ENCODE measurements at places on chromosomes 2 and 18.

GRCh38 chr2:19119326-19120001 lies 239.0 kb downstream of the OSR1 start:
- no peak for DNase-seq

GRCh38 chr18:3485153-3486149 lies 35.5 kb downstream of the TGIF1 start:
- no peak for DNase-seq

GRCh38 chr2:119715409-119716283 lies 36.6 kb downstream of the TMEM177 start:
- DNase-seq = no peak

DNA sequence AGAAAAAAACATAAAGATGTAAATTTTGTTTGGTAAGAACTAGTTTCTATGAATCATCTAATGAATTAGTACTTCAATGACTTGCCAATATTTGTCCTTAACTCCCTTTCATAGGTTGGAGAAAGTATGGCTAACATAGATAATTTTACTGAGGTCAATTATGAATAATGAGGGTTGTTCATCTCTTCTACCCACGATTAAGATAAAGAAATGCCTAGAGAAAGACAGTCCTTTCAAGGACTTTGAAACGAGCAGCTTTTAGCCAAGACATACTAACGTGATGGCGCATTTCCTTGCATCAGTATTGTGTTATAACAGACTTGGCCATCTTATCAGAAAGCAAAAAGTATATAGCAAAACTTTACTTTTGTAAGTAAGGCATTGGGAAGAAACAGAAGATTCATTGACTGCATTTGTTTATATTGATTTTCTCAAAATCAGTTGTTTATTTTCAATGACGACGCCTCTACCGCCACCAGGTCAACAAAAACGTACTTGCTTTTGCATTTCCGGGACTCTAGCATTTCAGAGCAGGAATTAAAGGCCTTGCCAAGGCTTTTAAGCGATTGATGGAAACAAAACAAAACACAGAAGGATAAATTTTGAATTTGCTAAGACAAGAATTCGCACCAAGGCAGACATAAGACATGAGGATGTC lies 961 bp downstream of the RBM43 start:
- DNase-seq = no peak

DNA sequence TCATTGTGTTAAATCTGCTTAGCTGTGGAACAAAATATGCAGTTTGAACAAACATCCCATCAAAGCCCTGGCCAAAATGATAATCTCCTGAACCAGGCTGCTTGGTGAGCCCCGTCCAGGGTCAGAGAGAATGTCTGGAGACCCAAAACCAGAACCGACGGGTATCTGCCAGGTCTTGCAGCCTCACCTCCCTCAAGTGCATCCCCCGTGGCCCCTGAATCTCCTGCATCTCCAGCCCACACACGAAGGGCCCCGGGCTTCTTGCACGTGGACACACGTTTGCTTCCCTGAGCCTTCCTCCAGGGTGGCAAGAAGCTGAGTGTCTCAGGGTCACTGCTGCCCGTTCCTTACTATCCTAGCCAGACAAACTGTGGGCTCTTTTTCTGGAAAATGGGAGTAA lies 50.5 kb upstream of the PXDN start:
- no peak for DNase-seq

GRCh38 chr2:67755156-67755882 lies 307.5 kb downstream of the C1D start:
- no peak for DNase-seq

DNA sequence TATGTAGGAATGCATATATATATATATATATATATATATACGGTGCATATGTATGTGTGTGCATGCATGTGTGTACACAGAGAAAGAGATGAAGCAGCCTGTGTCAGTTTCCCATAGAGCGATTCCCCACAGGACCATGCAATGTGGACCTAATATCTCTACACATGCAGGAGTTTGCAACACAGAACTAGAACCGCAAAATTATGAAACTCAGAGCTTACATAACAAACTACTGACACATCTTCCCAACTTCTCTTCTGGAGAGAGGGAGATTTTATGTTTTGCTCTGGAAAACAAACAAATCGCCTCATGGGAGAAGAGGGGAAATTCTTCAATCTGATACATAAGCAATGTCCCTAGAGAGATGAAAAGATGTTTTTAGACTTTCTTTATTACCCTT lies 377.2 kb downstream of the LRATD1 start:
- no peak for DNase-seq

GRCh38 chr2:173217116-173217840 lies 137.4 kb upstream of the CDCA7 start:
- no peak for DNase-seq

GRCh38 chr18:13500227-13500865 lies 226.0 kb downstream of the FAM210A start:
- no peak for DNase-seq
